ENCODE measurements at places on chromosomes 11 and 22. TPM values are rescaled to one million over a fixed set of nuclear protein-coding genes. Genes with fewer than 3 reads are reported as not detected.

IGLL1 gene
- not detected for total RNA-seq

MMP7 gene
- total RNA-seq, result 0.17 TPM

ZBTB3 gene
- 14.4 TPM for total RNA-seq

FIBIN gene
- 112 TPM for total RNA-seq

- no peak overlapping the region for H3K27ac ChIP-seq
- no peaks in the 10 kb centered on the region for H3K4me1 ChIP-seq
- DNase-seq, result no peak
- no peaks in the 10 kb centered on the region for H3K27me3 ChIP-seq
These were observed 9.2 kb upstream of the PRSS23 start for GRCh38 chr11:86790867-86791849.

All from fibroblast of lung (primary cell).